Right lobe of liver (tissue), 6 donors: ENCODE measurements at places on chromosomes 3 and 15.

DNA sequence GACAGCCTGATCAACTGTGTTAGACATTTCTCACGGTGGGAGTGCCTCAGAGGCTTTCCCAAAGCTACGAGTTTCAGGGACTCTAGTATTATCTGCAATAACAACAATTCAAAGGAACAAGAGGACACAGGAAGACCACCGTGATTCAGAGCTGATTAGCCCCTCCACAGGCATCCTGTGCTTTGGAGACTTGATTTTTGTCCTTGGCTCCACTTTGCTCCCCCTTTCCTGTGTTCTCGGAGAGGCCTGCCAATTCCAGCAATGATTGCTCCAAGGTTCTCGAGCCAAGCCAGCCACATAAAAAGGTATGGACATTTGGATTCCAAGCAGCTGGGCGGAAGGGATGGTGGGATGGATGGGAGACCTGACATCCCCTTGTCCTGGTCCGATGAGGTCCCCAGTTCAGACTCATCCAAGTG is 14.3 kb downstream of the EHD4 start:
- DNase-seq = peak; percentile 45

DNA sequence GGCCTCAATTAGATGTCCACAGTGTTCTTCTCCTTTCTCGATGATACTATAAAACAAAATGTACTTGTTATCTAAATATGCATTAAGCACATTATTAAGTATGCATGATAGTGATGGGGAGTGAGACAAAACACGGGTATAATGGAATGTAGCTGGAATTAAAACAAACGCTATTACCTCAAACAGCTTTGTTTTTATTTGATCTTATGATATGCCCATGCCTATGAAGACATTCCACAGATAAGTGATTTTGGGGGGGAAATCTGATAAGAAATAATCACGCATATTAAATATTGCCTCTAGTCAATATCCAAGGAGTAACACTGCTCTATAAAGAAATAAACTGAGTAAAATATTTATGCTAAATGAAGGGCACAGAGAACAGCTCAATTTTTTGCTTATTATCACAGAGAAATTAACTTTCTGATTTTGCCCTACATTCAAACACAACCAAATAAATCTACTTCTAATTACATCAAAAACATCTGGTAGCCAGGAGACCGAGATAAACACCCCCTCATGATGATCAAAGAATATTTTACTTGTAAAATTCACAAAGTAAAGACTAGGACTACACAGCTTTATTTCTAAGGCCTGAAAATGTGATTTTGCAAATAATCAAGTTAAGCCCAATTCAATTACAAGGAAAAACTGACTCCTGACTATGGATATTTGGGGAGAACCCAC is 1.9 kb downstream of the COX17 start:
- no peak for DNase-seq

- no peak for DNase-seq
Measured at GRCh38 chr3:87351937-87352336, 75.6 kb upstream of the POU1F1 start.

GRCh38 chr3:60010781-60011180 is 961.0 kb upstream of the CFAP20DC start:
- no peak for DNase-seq

- DNase-seq = no peak
Measured at GRCh38 chr15:86355801-86356200, 276.1 kb downstream of the AGBL1 start.

GRCh38 chr3:118538187-118538586 is 496.5 kb downstream of the IGSF11 start:
- no peak for DNase-seq

DNA sequence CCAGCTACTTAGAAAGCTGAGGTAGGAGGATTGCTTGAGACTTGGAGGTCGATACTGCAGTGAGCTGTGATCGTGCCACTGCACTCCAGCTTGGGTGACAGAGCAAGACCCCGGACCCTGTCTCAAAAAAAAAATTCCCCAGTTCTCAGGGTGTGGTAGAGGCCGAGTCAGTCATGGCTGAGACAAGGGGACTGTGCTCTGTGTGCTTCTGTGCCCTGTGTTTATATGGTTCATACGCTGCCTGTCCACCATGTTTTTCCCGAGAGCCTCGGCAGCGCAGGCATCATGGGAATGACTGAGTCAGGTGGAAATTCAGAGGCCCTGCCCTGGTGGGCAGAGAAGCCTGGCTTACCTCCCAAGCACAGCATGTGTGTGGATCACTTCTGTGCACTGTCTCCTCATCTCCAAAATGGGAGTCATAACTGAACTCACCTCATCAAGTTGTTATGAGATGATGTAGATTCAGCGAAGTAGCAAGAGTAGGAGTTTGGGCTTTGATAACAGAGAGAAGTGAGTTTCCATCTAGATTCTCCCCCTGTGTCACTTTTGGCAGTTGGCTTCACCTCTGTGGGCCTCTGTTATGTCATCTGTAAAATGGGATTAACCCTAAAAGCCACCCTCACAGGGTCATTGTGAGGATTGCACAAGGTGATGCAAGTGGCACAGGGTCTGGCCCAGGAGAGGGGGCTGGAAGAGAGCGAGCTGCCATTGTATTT is 56.9 kb downstream of the FLNB start:
- no peak for DNase-seq
